Neural crest cell (in vitro differentiated cells): ENCODE measurements at places on chromosomes 5 and 9.

- no peak for DNase-seq
These were observed 56.3 kb upstream of the EXOC3 start for GRCh38 chr5:386432-387341.

GRCh38 chr5:122163121-122164069 is 34.0 kb downstream of the ZNF474 start:
- no peak for DNase-seq

DNA sequence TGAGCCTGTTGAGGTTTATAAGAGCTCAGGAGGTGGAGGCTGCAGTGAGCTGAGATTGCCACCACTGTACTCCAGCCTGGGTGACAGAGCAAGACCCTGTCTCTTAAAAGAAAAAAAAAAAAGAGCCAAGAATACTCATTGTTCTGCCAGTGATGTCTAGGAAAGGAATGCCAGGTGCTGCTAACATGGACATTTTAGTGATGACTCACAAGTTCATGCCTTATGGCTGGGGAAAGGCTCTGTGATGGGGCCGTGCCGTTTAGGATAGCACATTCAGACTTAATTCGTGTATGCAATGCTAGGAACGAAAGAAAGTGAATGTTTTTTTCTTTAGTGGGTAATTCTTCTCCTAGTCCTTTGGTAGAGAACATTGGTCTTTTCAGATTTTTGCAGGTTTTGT is 134.2 kb downstream of the ARHGAP26 start:
- DNase-seq: no peak

DNA sequence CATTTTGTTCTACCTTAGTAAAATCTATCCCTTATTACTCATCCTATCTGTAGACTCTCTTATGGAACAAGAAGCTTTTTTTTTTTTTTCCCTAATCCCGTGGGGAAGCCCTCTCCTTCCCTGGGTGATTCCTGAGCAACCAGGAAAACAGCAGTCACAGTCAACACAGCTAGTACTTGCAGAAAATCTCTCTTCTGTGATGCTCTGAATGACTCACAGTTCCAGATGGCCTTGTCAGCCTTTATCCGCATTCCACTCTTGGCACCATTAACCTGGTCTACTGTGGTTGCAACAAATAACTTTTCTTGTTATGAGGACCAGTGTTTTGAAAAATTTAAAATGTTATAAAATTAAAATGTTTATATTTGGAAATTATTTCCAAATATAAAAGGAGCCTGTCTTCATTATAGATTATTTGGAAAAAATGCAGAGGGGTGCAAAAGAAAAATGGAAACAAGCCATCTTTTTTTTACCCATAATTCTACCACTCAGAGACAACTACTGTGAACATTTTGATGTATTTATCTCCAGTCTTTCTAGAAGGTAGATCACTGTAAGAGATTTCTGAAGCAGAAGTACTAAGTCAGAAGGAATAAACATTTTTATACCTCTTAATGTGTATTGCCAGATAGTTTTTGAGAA is 486.7 kb downstream of the RAB3C start:
- DNase-seq: no peak

DNA sequence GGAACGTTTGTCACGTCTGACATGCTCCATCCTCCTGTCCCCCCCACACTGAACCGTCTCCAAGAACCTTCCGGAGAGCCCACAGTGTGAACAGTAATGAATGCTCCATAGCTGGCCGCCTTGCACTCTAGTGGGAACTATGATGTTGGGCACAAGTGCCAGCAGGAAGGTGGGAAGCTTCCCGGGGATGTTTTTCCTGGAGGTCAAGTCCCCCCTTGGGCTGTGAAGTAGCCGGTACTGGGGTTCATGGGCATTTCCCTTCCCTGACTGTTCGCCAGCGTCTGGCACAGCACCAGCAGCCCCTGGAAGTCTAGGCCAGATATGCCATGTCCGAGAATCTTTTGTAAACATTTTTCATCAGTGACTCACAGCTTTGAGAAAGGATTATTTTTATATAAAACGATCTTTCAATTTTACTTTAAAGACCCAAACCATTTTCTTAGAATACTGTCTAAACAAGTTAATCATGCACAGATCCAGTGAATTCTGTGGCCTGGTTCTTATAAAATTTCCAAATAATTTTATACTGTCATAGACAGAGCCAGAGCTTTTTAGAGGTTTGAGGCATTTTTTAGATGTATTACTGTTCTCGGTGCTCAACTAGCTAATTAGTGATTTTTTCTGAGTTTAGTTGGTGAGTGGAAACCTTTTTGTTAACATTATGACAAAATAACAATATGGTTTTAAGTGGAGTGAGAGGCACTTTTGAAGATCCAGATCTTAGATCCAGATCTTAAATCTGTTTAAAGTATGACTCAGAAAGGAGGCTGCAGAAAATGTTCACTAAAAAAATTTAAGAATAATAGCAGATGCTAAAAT is 11.6 kb downstream of the ABL1 start:
- no peak for DNase-seq

GRCh38 chr5:56083286-56083854 is 88.6 kb upstream of the IL6ST start:
- DNase-seq: no peak

- DNase-seq: no peak
These were observed 286.1 kb upstream of the IRX1 start for GRCh38 chr5:3309538-3309937.

DNA sequence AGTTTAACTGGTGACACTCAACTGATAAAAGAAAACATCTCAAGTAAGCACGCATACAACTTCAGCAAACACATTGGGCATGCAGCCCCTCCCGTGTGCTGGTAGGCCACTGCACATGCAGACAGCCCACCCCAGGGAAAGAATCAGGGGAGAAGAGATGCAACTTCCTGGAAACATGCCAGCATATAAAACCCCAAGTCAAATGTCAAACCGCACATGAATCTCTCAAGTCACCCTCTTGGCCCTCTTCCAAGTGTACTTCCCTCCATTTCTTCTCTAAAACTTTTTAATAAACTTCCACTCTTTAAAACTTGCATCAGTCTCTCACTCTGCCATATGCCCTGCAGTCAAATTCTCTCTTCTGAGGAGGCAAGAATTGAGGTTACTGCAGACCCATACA is 732.7 kb downstream of the SEMA5A start:
- no peak for DNase-seq

DNA sequence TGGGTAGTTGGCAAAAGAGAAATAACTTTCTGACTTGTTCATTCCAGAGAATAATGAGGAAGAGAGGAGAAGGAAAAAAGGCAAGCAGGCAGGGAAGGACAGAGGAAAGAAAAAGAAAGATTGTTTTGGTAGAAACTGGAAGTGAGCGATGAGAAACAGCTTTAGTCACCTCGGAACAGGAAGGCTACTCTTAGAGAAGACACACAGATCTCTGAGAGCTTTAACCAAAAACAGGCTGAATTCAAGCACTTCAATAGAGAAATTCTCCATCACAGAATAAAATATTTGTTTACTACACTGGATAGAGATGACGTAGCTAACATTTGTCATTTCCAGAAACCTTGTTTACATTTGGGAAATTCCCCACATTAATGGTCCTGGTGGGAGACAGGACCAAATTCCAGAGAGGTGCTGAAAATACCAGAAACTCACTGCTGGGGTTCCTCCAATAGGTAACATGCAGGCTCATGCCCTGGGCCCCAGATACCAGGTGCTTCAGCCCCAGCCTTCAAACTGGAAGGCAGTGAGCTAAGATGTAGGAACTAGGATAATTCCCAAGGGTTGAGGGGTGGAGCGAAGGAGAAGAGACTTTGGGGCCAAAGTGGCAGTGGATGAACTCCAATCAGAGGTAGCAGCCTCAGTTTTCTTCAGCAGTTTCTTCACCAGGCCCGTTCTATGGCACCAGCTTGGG is 227.7 kb upstream of the GRAMD2B start:
- no peak for DNase-seq

DNA sequence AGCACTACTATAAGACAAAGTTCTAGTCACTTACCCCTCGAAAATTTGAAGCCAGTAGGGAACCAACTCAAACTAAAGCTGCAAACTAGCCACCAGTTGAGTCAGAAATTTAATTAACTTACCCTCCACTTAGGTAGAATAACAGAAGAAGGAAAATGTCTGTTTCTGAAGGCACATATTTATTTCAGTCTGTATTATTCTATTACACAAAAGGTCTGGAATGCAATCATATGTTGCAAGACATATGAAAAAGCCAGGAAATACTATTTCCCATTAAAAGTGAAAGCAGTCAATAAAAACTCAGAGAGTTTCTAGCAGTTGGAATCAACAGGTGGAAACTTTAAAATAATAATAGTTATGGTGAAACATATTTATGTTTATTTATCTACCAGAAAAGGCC is 79.2 kb upstream of the SLCO4C1 start:
- DNase-seq: no peak

- no peak for DNase-seq
These were observed 54.2 kb downstream of the PCDHGC5 start for GRCh38 chr5:141543053-141543452.

- DNase-seq: peak; percentile 74
These were observed 213.3 kb downstream of the IRX2 start for GRCh38 chr5:2538169-2538568.

DNA sequence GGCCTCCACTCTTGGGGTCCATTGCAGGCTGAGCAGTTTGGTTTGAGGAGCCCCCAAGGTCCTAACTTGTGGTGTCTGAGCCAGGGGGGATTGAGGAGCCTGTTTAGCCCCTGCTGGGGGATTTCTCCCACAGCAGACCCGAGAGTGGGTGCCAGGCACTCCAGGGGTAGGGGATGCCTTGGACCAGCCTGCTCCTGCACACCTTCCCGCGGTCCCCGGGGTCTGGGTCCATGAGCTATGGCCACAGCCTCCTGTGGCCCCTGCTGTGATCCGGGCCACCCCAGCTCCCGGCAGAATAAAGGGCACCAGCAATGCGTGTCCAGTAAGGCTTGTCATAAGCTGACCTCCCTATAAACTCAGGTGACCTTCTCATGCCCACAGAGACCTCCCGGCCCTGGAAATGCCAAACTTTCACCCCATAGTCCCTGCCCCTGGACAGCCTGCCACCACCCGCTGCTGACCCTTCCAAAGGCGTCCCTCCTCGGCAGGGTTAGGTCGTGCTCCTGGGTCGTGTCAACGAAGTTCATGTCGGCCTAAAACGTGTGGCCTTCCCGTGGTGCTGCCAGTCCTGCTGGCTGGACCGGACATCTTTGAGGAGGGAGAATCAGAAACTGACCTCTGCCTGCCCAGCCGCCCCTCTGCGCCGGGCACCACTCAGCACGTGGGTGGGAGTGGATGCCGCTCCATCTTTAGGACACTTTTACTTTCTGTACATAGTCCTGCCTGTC is 137.6 kb downstream of the MRPL36 start:
- no peak for DNase-seq

- no peak for DNase-seq
These were observed 421.6 kb upstream of the SGCD start for GRCh38 chr5:155905364-155905763.

DNA sequence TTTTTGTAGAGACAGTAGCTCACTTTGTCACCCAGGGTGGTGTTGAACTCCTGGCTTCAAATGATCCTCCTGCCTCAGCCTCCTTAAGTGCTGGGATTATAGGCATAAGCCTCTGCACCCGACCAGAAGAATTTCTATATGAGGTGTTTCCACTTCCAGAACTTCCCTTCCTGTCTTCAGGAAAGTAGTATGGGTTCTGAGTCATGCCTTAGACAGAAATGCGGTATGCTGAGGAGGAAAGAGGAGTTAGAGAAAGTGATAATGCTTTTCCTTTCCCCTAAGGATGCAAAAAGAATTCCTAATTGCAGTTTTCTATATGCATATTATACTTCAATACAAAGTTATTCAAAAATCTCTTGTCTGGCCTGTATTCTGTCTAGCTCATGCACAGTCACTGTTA is 16.4 kb upstream of the ADAMTSL1 start:
- DNase-seq: no peak

- no peak for DNase-seq
These were observed 40.9 kb downstream of the PSIP1 start for GRCh38 chr9:15469862-15470261.

- DNase-seq: no peak
These were observed 64.7 kb downstream of the RGS7BP start for GRCh38 chr5:64570395-64570996.

GRCh38 chr9:78143281-78144007 is 92.4 kb upstream of the CEP78 start:
- no peak for DNase-seq

DNA sequence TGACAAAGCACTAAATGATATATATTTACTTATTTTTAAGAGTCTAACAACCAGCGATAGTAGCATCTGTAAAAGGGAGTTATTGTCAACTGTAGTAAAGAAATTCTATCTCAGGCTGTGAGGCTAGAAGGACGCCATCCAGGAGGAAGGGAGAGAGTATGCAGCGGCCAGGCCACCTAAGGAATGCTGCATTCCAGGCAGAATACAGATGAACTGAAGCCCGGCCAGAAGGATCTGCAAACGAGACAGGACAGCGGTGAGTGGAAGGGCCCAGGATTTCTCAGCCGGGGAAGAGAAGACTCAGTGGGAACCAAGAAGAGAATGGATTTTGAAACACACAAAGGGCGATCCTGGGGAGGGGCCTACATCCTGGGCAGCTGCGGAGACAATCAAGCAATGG is 7.4 kb downstream of the RETREG1 start:
- no peak for DNase-seq

DNA sequence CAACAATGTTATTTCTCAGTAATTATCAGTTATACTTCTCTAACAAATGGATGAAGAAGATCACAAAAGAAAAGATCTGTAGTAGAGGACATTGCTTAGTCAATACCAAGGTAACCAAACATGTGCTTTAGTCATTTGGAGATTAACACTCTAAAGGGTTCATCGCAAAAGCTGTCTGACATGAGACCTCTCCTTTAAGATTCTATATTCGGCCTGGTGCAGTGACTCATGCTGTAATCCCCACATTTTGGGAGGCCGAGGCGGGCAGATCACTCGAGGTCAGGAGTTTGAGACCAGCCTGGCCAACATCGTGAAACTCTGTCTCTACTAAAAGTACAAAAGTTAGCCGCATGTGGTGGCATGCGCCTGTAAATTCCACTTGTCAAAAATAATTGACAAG is 18.3 kb upstream of the CKMT2 start:
- DNase-seq: no peak

DNA sequence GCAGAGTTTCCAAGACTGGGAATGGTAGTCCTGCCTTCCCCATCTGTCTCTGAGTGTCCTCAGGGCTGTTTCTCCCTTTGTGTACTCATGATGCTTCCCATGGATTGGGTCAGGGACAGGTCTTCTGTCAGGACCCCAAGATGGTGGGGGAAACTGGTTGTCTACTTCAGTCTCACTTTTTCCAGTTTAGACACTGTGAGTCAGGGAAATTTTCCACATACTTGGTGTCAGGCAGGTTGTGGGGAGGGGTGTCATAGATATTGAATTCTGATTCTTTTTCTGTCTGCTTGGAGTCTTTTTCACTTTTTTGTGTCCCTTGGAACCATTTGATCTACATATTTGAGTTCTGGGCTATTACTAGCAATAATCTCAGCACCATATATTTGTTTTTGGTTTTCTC is 10.3 kb downstream of the POLK start:
- DNase-seq: no peak

GRCh38 chr9:113707953-113708695 is 168.0 kb upstream of the ZNF618 start:
- no peak for DNase-seq

- no peak for DNase-seq
These were observed 83.2 kb downstream of the CDH9 start for GRCh38 chr5:26955161-26955560.

GRCh38 chr9:82499337-82499736 is 510.8 kb downstream of the SPATA31D1 start:
- no peak for DNase-seq
